ENCODE measurements at places on chromosomes 7 and 10.

- no peak for DNase-seq
Observed at GRCh38 chr7:93851536-93851935, 39.0 kb downstream of the TFPI2 start.

GRCh38 chr10:101260764-101261481 is 31.7 kb upstream of the LBX1 start:
- DNase-seq, result no peak

GRCh38 chr10:35006836-35007235 is 83.3 kb downstream of the CUL2 start:
- no peak for DNase-seq

DNA sequence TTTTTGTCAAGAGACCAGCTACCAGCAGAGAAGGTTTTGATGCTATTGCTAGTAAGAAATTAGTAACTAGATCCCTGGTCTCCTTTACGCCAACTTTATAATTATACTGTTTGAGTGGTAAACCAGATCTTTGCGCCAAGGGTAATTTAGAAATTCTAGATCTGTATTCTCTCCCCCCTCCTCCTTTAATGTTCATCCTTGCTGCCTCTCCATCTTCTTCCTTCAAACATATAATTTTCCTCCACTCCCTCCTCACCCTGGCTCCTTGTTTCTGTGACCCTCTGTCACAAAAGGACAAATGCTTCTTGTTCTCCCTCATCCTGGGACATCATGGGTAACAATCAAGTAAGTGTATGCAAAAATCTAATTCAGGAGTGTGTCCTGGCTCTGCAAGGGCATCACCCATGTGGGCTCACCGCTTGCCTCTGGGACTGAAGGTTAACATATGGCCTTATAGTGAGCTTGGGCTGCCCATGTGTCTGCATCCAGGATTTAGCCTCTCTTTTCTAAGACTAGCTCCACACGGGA is 121.2 kb downstream of the BAMBI start:
- no peak for DNase-seq

DNA sequence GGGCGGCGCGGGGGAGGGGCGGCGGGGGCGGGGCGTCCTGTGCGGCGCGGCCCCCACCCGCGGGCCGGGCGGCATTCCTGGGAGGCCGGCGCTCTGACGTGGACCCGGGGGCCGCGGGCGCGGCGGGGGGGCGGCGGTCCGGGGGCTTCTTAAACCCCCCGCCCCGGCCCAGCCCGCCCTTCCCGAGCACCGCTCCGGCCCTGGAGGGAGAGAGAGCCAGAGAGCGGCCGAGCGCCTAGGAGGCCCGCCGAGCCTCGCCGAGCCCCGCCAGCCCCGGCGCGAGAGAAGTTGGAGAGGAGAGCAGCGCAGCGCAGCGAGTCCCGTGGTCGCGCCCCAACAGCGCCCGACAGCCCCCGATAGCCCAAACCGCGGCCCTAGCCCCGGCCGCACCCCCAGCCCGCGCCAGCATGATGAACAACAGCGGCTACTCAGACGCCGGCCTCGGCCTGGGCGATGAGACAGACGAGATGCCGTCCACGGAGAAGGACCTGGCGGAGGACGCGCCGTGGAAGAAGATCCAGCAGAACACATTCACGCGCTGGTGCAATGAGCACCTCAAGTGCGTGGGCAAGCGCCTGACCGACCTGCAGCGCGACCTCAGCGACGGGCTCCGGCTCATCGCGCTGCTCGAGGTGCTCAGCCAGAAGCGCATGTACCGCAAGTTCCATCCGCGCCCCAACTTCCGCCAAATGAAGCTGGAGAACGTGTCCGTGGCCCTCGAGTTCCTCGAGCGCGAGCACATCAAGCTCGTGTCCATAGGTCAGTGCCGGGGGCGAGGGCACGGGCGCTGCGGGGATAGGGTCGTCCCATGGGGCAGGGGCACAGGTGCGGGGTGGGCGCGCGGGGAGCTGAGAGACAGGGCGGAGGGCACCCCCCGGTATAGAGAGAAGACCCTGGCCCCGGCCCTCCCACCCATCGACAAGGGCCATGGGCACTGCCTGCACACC is at the start of gene FLNC:
Gene FLNC, plus strand, starts transcription at position 176 of the 947 bp plus-strand sequence. Its CDS starts 232 bp downstream, at position 408.
- peak; percentile 93 for DNase-seq

DNA sequence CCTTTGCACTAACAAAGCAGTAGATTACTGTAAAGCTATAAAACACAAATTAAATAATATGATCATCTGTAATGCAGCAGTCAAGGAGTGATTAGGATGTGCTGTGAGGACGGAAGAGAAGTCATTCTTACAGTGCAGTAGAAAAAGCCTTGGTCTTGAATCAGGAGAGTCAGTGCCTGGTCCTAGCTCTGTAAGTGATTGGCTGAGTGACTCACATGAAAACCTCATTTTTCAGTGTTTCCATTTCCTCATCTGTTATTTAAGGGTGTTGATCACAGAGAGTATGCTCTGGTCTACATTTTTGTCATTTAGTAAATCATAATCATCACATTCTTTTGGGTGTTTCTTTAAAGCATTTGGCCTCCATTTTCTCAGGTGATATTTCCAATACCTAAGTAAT is 717.8 kb downstream of the LRMDA start:
- DNase-seq, result no peak

GRCh38 chr7:106219170-106219569 is 65.6 kb downstream of the NAMPT start:
- no peak for DNase-seq

GRCh38 chr10:114544045-114544659 is 113.9 kb downstream of the ABLIM1 start:
- no peak for DNase-seq

DNA sequence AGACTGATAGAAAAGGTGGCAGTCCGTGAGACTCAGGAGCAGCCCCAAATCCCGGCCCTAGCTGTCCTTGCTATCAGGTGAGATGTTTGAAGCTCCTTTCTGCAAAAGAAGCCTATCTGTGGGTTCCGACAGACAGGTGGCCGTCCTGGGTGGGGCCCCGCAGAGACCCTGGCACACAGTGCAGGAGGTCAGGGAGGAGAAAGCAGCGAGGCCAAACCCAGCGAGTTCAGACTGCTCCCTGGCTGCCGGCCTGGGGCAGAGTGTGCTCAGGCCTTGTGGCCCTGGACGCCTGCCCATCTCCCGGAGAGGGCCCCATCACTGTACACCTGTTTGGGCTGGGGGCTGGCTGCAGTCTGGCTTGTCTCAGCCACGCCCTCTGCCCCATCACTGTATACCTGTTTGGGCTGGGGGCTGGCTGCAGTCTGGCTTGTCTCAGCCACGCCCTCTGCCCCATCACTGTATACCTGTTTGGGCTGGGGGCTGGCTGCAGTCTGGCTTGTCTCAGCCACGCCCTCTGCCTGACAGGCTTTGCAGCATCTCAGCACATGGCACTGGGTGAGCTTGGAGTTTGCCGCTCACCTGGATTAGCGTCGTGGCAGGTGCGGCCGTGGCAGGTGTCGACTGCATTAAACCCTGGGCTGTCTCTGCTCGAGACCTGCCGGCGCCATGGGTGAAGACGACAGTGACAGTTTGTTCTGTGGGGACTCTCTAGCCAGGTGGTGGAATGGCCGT is 11.8 kb upstream of the PRKAR1B start:
- no peak for DNase-seq

DNA sequence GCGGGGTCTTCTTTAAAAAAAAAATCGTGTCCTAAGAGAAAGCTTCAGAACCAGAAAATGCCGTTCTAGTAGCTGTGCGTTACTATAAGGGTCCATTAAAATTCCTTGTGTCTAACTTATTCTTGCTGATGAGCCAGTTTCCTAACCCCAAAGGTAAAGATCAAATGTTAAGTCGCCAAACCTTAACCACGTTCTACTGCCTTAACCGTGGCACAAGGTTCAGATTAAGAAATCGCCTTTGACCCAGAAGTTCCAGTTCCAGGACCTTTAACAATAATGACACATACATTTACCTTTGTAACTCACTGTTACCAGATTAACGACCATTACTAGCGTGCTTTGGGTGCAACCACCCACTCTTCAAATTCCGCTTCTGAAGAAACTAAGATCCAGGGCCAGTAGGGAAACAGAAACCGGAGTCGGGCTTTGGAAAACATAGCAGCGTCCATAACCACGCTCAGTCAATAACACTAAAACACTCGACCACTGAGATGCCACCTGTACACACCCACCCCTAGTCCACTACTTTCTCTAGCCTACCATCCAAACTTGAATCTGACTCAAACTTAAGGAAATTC is 620 bp downstream of the BET1 start:
- peak; percentile 29 for DNase-seq

DNA sequence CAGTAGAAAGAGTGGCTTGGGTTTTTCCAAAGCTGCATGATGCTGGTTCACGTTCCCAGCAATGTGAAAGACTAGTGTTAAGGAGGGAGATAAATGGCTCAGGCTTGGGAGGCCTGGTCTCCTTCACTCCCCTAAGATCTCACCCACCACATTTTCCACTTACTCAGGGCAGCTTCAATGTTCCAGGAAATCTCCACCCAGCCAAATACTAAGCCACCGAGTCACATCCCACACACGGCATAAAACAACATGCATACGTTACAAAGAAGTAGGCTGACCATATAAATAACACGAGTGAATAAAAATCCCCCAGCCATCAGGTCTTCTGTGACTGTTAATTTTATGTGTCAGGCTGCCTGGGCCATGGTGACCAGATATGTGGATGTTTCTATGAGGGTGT is 303.5 kb downstream of the SFMBT2 start:
- no peak for DNase-seq

GRCh38 chr10:48606530-48607355 is 1.9 kb upstream of the ARHGAP22 start:
- DNase-seq, result peak; percentile 87

- no peak for DNase-seq
Observed at GRCh38 chr7:14507617-14508016, 394.9 kb downstream of the DGKB start.

GRCh38 chr10:122466951-122467381 is 5.6 kb downstream of the HTRA1 start:
- DNase-seq, result no peak

DNA sequence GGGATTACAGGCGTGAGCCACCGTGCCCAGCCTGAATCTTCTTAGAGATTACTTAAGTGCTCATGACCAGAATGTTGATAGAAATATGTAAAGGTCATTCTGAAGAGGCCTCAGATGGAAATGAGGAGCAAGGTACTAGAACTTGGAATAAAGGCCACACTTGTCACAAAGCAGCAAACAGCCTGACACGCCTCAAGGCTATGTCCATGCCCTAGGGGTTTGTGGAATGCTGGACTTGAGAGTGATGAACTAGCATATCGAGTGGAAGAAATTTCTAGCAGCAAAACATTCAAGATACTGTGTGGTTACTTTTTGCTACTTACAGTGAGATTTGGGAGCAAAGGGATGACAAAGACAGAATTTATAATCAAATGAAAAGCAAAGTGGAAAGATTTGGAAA is 39.0 kb downstream of the ZNF438 start:
- no peak for DNase-seq

DNA sequence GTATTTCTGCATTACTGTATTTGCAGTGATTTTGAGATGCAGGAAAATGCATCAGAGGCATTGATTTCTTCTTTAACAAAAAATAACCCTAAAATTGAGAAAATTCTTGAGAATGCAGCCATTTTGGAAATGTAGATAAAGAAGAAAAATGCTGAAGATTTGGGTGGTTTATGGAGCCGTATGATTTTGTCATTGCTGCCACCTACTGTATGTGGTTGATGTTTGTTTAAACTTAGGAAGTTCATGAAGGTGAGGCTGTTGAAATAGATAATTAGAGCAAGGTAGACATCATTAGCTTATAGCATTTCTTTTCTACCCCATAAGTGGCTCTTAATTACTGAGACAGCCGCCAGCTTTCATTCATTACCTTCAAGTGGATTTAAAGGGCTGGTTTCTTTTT is 92.1 kb upstream of the SAMD8 start:
- DNase-seq, result no peak

- DNase-seq, result no peak
Observed at GRCh38 chr10:63493004-63493403, 27.2 kb upstream of the JMJD1C start.

DNA sequence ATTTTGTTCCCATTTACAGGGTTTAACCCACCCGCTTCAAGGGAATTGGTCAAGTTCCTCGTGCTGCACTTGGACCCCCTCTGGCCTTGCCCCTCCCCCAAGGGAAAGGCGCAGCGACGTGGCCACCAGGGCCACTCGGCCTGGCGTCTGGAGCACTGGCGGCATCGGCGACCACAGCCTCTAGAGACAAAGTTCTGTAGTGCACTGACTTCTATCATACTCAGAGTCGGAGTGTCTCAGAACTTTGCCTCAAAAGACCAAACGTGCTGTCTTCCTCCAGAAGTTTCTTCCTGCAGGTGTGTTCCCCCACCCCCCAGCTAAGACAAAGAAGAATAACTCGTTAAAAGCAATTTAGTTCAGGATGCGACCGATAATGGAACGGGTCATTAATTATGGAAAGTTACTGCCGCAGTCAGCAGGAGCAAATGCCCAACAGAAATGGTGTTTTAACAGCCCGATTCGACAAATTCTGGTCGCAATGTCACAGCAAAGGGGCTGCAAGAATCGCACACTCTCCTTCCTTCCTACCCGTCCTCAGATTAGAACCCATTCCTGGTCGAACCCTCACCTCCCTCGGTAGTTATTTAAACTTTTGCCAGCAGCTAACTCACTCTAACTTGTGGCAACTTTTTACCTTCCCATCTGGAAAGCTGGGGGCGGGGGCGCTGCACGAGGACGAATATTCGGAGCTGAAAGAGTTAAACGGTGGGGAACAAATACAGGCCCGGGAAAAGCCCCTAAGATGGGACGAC is 202.1 kb upstream of the NFE2L3 start:
- no peak for DNase-seq

DNA sequence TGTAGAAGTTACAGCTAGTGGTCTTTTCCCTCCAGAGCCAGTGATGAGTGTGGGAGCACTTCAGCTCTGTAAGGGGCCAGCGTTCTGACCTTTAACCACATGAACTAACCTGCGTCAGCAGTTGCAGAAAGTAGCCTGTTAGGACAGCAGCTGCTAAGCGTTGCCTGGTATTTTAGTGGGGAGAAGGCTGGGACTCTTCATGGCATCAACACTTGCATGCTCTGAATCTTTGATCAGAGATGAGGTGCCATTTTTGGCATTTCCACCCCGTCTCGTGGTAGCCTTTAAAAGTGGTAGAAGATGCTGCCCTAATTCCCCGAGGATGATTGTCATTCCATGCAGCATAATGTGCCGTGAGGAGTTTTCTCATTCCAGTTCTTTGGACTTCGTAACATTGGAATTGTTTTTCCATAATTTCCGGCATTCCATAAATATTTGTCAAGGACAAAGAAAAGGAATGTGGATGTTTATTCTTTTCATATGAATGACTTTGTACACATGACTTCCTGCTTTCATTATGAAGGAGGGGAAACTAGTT is 92.2 kb downstream of the AVL9 start:
- DNase-seq, result peak; percentile 48

GRCh38 chr7:36217211-36217960 is 64.3 kb downstream of the EEPD1 start:
- no peak for DNase-seq
